ENCODE measurements at places on chromosomes 5 and 9.

- DNase-seq, result no peak
Observed at GRCh38 chr9:131407717-131408195, 13.9 kb downstream of the PRRC2B start.

DNA sequence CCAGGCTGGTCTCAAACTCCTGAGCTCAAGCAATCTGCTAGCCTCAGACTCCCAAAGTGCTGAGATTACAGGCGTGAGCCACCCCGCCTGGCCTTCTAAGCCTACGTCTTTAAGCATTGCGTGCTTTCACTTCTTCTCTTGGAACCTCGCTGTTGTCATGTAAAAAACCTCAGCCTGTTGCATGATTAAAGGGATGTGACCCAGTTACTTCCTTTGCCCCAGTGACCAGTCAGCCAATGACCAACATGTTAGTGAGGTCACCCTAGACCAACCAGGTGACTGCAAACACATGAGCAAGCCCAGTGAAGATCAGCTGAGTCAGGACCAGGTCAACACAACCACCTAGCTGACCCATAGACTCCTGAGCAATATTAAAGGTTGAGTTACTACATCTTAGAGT, 10.5 kb downstream of the KIF4B start:
- DNase-seq, result no peak

DNA sequence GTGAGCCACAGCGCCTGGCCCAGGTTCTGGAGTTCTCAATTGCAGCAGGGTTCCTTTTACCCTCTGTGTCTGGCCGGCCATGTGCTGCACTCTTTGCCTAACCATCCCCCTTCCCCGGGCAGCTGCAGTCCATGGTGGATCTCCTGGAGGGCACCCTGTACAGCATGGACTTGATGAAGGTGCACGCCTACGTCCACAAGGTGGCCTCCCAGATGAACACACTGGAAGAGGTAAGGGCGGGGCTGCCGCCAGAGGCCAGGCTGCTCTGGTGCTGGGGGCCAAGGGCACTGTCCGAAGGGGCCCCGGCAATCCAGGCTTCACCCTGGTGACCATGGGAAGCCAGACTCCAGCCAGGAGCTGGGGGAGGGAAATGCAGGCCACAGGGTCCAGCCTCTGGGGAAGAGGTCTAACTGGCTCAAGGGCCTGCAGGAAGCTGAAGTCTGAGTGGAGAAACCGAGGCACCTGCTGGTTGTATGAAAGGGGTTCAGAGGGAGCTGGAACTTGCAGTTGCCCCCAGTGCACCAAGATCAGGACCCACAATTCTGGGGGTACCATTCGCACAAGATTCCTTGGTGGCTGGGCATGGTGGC, 18.1 kb downstream of the OLFML2A start:
- DNase-seq, result no peak

DNA sequence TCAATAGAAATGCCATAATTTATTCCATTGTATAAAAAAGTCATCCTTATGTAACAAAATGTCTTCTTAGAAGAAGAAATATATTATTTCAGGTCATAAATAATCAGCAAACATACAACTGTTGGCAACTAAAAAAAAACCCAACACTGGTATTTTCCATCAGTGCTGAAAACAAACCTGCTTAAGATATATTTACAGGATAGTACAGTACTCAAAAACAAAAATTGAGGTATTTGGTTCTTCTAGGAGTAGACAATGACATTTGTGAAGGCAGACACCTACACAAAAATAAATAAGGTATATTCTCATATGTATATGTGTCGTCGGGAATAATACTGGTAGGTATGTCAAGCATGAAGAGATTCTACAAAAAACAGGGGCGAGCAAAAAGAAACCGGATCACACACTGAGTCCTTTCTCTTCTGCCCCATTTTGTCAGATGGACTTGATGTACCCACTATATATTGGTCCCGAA, 2.9 kb downstream of the DUSP1 start:
- no peak for DNase-seq

DNA sequence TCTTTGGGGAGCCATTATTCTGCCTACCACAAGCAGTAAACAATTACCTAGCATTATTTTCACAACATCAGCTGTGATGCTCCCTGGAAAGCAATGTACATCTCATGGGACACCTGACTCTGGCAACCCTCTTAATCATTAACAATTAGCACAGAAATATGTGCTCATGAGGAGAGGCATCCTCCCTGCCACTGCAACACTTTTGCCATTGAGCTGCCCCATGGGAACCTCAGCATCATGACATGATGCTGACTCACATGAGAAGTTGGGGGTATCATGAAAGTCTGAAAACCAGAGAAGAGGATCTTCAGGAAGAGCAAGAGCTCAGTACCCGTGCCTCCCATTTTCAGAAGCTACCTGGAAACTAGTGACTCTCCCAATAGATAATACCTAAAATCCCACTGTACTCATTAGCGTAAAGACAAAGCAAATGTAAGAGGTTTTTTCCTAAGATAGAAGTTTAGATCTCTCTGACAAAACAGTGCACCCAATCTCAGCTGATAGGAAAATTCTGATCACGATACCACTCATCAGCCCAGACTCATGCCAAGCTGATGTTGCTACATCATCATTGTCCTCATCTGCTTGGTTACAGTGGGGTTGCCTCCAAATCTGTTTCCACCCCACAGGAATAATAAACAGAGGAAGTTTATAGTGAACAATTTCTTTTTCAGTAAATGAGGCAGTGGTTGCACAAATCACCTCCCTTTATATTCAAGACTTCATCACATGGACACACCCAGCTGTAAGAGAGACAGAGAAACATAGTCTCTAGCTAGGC, 244.5 kb downstream of the NR2F1-AS1 start:
- no peak for DNase-seq

- no peak for DNase-seq
Observed at GRCh38 chr5:135869935-135870334, 25.7 kb downstream of the IL9 start.

All from stimulated activated CD8-positive, alpha-beta memory T cell treated with anti-CD3 and anti-CD28 coated beads, Interleukin-2, amount 100 ng/mL, for 1 hour (primary cell).